Thyroid gland (tissue), 4 donors: ENCODE measurements at places on chromosomes 12 and 14. TPM values are rescaled to one million over a fixed set of nuclear protein-coding genes. Genes with fewer than 3 reads are reported as not detected.

DNA sequence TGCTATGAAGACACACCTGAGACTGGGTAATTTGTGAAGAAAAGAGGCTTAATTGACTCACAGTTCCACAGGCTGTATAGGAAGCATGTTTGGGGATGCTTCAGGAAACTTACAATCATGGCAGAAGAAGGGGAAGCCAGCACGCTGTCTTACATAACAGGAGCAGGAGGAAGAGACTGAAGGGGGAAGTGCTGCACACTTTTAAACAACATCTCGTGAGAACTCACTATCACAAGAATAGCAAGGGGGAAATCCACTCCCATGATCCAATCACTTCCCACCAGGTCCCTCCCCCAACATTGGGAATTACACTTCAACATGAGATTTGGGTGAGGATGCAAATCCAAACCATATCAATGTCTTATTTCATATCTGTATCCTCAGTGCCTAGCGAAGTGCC, 307.2 kb downstream of the ATP23 start:
- no peak for DNase-seq
- no peaks in the 10 kb centered on the region for H3K4me1 ChIP-seq
- no peaks in the 10 kb centered on the region for H3K27me3 ChIP-seq
- no peak overlapping the region for H3K27ac ChIP-seq
- no peaks in the 10 kb centered on the region for H3K36me3 ChIP-seq
- no peak overlapping the region for H3K4me3 ChIP-seq

DNA sequence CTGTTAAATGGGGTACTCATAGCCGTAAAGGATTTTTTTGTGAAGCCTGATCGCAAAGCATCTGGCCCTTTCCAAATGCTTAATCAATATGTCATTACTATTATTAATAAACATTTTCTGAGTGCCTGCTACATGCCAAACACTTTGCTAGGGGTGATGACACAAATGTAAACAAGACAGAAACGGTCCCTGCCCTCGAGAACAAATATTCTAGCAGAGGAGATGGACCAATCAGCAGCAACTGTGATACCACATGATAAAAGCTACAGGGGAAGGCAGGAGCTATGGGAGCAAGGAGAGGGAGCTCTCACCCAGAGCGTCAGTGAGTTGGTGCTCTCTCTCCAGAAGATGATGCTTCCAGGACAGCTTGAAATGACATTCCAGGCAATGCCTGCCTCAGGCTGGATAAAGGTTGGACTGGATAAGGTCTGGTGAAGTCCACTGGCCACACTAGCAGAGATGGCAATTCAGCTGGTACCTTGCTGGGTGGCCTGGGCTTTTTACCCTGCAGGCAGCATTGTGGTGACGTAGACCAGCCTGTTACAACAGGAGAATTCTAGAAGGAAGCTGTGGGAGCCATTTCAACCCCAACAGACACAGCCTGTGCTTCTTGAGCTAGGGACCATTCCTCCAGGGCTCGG, 41.1 kb downstream of the ERH start:
- no peaks in the 10 kb centered on the region for H3K36me3 ChIP-seq
- no peaks in the 10 kb centered on the region for H3K27me3 ChIP-seq
- no peak for DNase-seq
- no peak overlapping the region for H3K27ac ChIP-seq
- no peak overlapping the region for H3K4me3 ChIP-seq

The LGALS3 gene
- 137 TPM for total RNA-seq

The RTN1 gene
- total RNA-seq, result 3.8 TPM

The KRT78 gene
- total RNA-seq, result 0.40 TPM
